ENCODE measurements at places on chromosomes 2 and 18.

- no peak for DNase-seq
Observed at GRCh38 chr2:174585657-174586252, 11.8 kb downstream of the WIPF1 start.

GRCh38 chr2:36523153-36523552, 74.8 kb downstream of the FEZ2 start:
- no peak for DNase-seq

DNA sequence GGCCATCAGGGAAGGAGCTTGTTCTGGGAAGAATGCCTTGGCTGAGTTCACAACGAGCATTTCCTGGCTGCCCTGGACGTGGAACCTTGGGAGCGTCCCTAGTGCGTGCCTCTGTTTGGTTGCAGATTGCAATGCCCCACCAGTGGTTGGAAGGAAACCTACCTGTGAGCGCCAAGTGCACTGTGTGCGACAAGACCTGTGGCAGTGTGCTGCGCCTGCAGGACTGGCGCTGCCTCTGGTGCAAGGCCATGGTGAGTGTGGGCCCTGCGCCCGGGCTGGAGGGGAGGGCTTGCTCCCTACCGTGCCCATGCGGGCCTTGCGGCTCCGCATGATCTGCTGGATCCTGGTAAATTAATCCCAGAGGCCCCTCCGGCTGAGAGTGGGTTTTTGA, 81.9 kb downstream of the DGKD start:
- DNase-seq = no peak

GRCh38 chr18:65761636-65762295, 11.0 kb downstream of the CDH7 start:
- no peak for DNase-seq

DNA sequence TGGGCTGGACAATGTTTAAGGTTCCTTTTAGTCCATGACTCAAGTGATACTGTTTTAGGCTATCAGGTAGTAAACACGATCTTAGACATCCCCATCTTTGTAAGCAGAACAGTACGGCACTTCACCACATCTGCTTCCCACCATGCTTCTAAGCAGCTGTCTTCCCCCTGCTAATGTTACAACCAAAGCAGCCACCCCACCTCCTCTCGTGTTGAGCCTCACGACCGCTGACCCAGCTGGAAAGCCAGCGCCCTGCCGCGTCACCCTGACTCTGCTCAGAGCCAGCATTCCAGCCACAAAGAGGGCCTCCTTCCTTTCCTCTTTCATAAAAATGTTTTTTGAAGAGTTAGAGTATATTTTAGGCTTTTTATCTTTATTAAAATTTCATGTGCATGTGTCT, 9.4 kb downstream of the MTERF4 start:
- DNase-seq = no peak

- DNase-seq = no peak
Observed at GRCh38 chr2:112836695-112837117, at the start of gene IL1B. Gene IL1B (minus strand): TSS chr2:112836779. CDS start chr2:112836229, 550 bp downstream.

GRCh38 chr18:48859311-48860268, 91.2 kb downstream of the SMAD7 start:
- no peak for DNase-seq

- no peak for DNase-seq
Observed at GRCh38 chr2:16272038-16272788, 331.9 kb downstream of the MYCN start.

DNA sequence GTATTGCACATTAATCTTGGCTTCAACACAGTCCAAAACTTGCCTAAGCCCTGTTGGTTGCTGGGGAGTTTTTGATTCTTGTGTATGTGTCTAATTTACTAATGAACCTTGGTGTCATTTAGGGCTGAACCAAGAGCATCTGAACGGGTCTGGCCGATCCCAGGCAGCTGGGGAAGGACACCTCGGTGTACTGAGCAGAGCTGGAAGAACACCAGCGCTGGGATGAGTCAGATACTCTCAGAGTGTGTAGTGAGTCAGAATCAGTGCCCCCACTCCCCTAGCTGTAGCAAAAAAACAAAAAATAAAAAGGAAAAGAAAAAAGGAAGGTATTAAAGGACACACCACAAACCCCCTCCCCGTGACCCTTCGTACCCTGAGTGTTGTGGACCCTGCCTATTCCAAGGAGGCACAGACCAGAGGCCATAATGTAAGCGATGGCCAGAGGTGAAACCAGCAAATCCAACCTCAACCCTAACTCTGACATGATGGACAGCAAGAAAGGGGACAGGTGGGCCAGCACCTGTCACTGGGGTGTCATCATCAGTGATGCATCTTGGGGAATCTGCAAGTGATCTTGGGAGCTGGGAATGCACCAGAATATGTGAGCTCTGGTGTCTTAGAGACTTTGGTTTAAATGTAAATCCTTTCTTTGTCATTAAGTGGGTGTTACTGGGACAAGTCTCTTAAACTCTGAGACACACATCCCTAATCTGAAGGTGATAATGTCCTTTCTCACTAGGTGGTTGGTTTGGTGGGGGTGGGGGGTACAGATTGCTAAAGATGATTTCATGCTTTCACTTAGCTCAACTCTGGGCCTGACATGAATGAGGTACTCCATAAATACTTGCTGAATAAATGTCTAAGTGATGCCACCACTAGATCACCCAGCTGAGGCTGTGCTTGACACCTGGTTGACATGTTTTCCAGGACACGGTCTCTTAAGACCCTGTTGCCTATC, 34.2 kb upstream of the NCOA1 start:
- DNase-seq = no peak

DNA sequence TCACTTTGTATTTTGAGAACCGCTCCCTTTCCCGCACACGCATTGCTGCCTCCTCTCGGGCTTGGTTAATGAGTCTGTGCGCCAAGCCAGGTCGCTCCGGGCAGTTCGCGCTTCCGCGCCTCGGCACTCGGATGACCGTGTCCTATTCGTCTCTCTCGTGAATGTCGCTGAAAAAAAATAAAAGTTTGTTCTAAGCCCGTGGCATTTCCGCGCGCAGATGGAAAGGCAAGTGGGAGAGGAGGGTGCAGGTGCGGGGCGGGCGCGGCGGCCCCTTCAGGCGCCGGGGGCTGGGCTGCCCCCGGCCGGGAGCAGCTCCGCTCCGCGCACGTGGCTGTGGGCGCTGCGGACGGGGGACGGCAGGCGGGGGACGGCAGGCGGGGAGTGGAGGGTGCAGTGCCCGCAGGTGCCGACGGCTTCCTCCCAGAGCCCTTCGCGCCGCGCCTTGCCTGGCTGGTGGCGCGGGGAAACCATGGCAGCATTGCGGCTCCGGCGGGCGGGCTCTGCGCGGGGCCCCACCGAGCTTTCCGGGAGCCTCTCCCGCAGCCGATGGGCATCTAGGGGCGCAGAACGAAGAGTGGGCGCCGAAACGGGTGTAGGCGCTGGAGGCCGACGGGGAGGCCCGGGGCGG, 159.6 kb upstream of the SIX2 start:
- no peak for DNase-seq

- DNase-seq = no peak
Observed at GRCh38 chr18:5543773-5544389, at the start of gene EPB41L3. Gene EPB41L3 (minus strand): TSS chr18:5543997. CDS start chr18:5489183, 54,814 bp downstream.

DNA sequence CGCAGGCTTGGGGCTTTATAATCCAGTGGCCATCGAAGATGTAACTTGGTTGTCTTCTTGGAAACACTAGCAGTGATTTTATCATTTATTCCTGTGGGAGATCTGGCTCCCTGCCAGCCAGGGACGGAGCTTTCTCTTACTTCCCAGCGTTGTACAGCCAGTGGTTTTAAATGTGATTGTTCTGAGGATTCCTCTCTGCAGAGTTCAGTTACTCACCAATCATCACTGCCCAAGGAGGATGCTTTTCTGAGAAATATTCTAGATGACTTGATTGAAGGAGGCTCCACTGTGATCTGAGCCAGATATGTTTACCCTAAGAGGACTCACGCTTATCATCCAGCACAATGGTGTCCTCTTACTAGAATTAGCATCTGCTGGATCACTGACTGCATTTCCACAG, 744.3 kb downstream of the RNF144A start:
- no peak for DNase-seq

DNA sequence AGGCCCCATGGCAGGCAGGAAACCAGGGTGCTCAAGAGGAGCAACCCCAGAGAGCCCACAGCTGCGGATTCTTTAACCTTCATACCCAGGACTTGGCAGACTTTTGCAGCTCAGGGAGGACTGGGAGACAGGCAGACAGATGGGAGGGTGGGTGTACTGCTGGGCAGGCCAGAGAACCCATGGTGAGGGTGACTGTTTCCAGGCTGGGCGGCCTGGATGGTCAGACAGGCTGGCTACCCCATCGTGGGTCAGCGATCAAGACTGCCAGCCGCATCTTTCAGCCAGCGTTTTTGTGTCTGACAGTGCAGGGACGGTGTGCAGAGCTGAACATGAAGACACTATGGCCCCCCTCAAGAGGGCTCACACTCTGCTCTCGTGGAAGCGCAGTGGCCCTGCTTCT, 82.2 kb downstream of the MARCO start:
- no peak for DNase-seq

Data from stimulated activated CD8-positive, alpha-beta memory T cell treated with anti-CD3 and anti-CD28 coated beads, Interleukin-4, amount 100 ng/mL, for 4 hours (primary cell).